ENCODE measurements at places on chromosomes 4 and X.

- DNase-seq: no peak
Measured at GRCh38 chr4:117768610-117769009, 265.7 kb upstream of the NDST3 start.

DNA sequence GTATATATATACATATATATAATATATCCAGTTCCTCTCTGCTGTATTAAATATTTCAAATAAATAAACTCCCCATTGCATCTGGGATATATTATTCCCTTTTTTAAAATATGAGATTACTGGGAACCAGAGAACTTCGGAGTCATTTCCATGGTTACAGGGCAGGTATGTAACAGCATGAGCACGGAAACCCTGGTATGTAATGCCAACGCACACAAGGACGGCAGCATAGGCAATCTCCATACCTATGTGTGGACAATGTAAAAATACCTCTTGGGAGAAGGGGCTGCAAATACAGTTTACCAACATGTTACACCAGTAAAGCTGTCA, 62.8 kb downstream of the NUDT10 start:
- no peak for DNase-seq

DNA sequence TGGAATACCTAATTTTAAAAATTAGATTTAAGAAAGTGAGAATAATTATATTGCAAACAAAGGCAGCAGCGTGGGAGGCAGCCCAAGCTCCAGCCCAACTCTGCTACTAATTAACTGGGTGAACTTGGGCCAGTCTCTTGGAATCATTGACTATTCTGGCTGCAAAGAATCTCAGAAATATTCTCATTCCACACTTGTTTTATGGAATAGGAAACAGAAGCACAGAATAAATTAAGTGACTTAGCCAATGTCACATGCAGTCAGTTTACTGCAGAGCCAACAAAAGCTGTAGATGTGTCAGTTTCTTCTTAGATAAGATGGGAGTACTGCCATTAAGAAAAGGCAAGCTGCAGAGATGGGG, 132.6 kb upstream of the FAM9B start:
- DNase-seq: no peak

- DNase-seq: no peak
Measured at GRCh38 chr4:180615746-180616145, 1627.5 kb upstream of the TENM3 start.

DNA sequence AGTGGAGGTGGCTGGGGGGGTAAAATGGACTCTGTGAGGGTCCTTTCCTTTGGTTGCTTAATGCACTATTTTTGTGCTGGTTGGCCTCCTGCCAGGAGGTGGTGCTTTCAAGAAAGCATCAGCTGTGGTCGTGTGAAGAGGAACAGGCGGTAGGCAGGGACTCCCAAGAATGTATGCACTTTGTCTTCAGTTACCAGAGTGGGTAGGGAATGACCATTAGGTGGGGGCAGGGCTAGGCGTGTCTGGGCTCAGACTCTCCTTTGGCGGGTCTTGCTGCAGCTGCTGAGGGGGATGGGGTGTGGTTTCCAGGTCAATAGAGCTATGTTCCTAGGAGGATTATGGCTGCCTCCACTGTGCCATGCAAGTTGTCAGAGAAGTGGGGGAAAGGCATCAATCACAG, 509.0 kb downstream of the PCDH19 start:
- DNase-seq: no peak

DNA sequence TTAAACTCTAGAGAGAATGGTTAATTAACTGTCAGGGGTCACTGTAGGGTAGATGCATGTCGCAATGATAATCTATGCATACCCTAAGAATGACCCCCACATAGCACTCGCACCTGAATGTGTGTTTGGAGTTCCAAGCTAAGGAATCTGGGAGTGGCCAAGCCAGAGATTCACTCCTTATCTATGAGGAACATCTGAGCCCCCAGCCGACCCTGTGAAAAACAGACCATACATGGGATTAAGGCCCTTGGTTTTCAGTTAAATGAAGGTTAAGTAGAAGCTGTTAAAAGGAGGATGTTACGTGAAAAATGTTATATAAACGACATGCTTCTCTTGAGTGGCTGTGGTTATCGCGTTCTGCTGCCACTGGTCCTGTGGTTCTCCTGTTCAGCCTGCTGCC, 147.2 kb downstream of the RELL1 start:
- no peak for DNase-seq

DNA sequence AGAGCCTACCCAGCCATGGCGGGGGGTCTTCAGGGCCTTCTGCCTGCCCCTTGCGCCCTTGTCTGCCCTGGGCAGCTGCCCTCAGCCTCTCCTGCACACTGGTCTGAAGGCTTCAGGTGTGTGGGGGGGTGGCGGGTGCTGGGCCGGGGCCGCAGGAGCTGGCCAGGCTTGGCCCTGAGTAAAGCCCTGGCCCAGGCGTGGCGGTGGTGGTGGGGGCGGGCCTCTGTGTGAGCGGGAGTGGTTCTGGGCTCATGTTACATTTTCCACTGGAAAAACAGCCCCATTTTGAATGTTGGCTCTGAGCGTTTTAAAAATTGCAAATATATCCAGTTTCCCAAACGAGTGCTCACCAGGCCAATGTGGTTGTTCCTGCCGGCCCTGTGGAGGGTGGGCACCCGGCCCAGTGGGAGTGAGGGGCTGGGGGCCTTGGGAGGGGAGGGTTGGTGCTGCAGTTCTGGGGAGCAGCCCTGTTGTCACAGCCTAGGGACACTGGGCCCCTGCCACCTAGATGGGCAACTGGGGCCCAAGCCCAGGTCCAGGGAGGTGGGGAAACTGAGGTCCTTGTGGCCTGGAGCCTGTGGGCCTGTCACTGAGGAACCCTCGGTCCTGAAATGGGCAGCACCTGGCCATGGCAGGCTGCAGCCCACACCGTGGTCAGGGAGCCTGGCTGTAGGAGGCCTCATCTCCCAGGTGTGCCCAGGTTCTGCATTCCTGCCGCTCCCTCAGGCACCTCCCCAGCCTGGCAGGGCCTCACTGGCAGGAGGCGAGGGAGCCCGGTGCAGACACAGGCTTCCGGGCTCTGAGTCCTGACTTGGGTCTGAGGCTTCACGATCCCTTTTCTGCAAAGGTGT, 28.3 kb downstream of the FGFRL1 start:
- DNase-seq: no peak

DNA sequence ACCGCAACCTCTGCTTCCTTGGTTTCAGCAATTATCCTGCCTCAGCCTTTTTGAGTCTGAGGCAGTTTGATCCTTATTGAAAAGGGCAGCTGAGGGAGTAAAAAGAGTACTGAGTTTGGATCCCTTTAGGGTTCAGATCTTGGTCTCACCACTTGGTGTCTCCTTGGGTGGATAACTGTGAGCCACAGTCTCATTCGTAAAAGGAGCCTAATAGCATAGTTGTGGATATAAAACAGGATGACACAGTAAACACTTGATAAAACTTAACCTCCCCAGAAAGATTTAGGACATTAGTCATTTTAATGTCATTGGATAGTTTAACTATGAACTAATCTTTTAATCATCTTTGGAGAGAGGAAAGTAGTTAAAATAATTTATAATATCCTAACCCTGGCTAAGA, 173.0 kb downstream of the ANK2 start:
- DNase-seq: no peak

- DNase-seq: no peak
Measured at GRCh38 chrX:28022371-28022770, 41.1 kb upstream of the DCAF8L1 start.

DNA sequence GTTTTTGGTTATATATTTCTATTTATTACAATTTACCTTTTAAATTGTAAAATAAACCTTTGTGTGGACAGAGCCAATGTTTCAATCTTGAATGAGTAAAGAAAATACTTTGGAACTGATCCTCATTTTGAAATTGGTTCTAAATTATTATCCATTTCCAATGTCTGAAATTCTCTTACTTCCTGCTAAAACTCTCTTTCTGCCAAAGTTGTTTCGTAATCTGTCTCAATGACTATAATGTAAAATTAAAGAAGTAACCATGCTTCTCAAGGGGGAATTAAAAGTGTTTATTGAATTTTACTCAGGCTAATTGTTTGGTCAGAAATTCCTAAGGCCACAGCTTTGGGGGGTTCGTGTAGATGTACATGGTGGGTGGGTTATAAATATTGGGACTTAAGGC, 34.8 kb downstream of the YIPF6 start:
- DNase-seq: no peak

- no peak for DNase-seq
Measured at GRCh38 chr4:122798101-122798500, 28.5 kb upstream of the FGF2 start.
